ENCODE measurements at places on chromosomes 12 and 14.
A peak's percentile ranks its signal among the peaks of the same experiment; 100 is the strongest.

DNA sequence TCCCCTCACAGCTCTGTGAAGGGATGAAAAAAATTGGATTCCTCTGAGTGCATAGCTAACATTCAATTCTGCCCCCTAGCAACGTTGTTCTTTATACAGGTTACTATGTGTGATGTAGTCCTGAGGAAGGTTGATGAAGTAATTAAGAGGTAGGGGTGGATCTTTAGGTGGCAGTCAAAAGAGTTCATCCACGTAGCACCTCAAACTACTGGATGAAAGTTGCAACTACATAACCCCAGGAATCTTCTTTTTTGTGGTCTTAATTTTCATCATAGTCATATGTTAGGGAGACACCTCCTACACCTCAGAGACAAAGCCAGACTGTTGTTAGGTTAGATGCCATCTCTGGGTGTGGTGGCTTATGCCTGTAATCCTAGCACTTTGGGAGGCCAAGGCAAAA is 10.2 kb upstream of the NFE2 start:
- H3K36me3 ChIP-seq: no peaks in the 10 kb centered on the region
- no peaks in the 10 kb centered on the region for H3K4me1 ChIP-seq
- H3K4me3 ChIP-seq: no peak overlapping the region
- DNase-seq: no peak
- no peaks in the 10 kb centered on the region for H3K27me3 ChIP-seq

- DNase-seq: peak; percentile 30
- no peaks in the 10 kb centered on the region for H3K27me3 ChIP-seq
- peak overlapping the region; percentile 91 for H3K27ac ChIP-seq
- H3K4me3 ChIP-seq: no peak overlapping the region
Measured at GRCh38 chr12:88952562-88952942, 372.3 kb upstream of the KITLG start.

DNA sequence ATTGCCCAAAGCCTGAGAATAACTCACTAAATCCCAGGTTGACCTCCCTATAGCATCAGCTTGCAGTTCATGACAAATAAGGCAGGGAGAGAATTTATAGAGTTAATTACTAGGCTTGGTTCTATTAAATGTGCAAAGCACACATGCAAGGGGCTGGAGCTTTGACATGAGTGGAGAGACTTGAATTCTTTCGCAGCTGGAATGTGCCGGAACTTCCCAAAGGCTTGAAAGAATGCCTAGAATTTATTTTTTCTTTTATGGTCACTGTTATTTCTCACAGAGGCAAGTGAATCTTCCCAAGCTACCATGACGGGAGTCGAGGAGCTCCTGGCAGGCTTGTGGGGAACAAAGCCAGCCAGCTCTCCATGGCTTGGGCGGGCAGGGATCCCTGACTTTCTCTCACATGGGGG is 95.5 kb upstream of the USP44 start:
- H3K4me1 ChIP-seq: peaks cover 11% of the 10 kb centered on the region
- peak overlapping the region; percentile 91 for H3K27ac ChIP-seq
- DNase-seq: no peak
- H3K4me3 ChIP-seq: no peak overlapping the region
- no peaks in the 10 kb centered on the region for H3K36me3 ChIP-seq

DNA sequence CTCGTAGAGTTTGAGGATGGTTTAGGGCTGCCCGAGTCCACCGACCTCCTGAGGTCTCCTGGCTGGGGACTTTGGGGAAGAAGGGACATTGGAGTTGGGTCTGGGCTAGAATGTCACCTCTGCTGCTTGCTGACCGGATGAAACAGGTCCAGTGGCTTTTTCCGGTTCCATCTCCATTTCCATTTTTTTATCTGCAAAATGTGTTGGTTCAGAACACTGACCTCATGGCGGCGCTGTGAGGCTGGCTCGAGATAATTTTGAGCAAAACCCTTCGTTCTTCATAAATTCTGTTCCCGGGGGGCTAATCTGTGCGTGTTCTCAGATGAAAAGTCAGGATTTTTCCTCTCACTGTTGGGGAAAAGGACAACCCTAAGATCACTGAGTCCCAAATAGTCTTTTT is 11.7 kb upstream of the MYL2 start:
- H3K27me3 ChIP-seq: peaks cover 65% of the 10 kb centered on the region
- H3K4me3 ChIP-seq: no peak overlapping the region
- no peaks in the 10 kb centered on the region for H3K36me3 ChIP-seq

- H3K4me3 ChIP-seq: no peak overlapping the region
- H3K4me1 ChIP-seq: no peaks in the 10 kb centered on the region
- no peaks in the 10 kb centered on the region for H3K36me3 ChIP-seq
- H3K27me3 ChIP-seq: no peaks in the 10 kb centered on the region
Measured at GRCh38 chr12:115660211-115660805, 617.2 kb downstream of the MED13L start.

DNA sequence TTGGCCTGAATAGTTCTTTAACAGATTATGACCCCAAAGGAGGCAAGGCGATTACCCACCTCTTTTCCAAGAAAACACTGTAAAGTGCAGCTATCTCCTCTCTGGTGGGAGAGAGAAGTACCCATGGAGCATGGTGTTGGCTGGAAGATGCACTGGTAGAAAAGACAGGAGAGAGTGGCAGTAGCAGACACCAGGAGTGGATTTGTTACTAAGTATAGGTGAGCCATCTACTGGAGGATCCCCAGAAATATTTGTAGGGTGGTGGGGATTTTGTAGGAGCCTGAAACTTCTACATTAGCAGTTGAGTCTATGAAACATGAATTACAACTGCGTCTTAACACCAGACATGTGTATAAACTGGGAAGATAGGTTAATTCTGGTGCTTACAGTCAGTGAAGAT is 148.0 kb downstream of the SLC38A4 start:
- H3K4me3 ChIP-seq: no peak overlapping the region
- peak; percentile 51 for DNase-seq
- H3K4me1 ChIP-seq: peaks cover 3% of the 10 kb centered on the region

- no peaks in the 10 kb centered on the region for H3K36me3 ChIP-seq
- H3K4me3 ChIP-seq: no peak overlapping the region
- H3K4me1 ChIP-seq: peaks cover 1% of the 10 kb centered on the region
- H3K27ac ChIP-seq: no peak overlapping the region
- DNase-seq: no peak
Measured at GRCh38 chr12:94817695-94818075, 167.3 kb upstream of the TMCC3 start.

DNA sequence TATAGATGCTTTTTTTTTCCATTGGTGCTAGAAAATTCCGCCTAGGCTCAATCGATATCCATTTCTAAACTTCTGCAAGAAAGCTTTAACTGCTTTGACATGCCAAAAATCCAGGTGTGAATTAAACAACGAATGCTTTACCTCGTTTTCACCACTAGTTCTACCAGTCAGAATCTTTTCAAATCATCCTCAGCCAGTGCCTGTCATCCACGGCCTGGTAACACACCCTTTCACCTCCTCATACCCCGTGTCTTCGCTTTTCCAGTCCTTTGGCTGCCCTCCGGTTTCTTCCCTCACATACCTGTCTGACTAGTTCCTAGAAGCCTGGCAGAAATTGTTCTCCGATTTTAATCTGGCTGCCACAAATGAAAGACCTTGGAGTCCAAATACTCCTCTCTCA is 1.4 kb upstream of the PHC1 start:
- no peaks in the 10 kb centered on the region for H3K27me3 ChIP-seq
- H3K27ac ChIP-seq: no peak overlapping the region
- peaks cover 3% of the 10 kb centered on the region for H3K4me1 ChIP-seq
- H3K36me3 ChIP-seq: no peaks in the 10 kb centered on the region

- no peak overlapping the region for H3K27ac ChIP-seq
- H3K4me1 ChIP-seq: no peaks in the 10 kb centered on the region
- no peak for DNase-seq
Measured at GRCh38 chr12:48219631-48220030, 16.5 kb upstream of the OR10AD1 start.

DNA sequence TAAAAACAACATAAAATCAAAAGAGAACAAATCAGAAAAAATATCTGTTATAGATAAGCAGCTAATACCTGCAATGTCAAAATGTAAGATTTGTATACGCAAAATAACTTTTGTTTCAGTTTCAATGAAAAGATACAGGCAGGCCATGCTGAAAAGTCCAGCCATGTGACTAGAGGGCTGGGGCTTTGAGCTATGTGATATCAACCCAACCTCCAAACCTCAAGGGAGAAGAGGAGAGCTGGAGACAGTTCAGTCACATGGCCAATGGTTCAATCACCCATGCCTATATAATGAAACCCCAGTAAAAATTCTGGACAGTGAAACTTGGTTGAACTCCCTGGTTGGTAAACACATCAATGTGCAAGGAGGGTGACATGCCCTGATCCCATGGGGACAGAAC is 5.3 kb downstream of the COX16 start:
- no peak overlapping the region for H3K4me3 ChIP-seq
- H3K27ac ChIP-seq: no peak overlapping the region
- no peak for DNase-seq
- peaks cover 3% of the 10 kb centered on the region for H3K36me3 ChIP-seq
- no peaks in the 10 kb centered on the region for H3K27me3 ChIP-seq

- peak overlapping the region; percentile 98 for H3K27ac ChIP-seq
- H3K27me3 ChIP-seq: no peaks in the 10 kb centered on the region
- peaks cover 38% of the 10 kb centered on the region for H3K36me3 ChIP-seq
- no peak for DNase-seq
- no peak overlapping the region for H3K4me3 ChIP-seq
- H3K4me1 ChIP-seq: peaks cover 25% of the 10 kb centered on the region
Measured at GRCh38 chr14:21093018-21093417, 5.4 kb downstream of the ZNF219 start.

DNA sequence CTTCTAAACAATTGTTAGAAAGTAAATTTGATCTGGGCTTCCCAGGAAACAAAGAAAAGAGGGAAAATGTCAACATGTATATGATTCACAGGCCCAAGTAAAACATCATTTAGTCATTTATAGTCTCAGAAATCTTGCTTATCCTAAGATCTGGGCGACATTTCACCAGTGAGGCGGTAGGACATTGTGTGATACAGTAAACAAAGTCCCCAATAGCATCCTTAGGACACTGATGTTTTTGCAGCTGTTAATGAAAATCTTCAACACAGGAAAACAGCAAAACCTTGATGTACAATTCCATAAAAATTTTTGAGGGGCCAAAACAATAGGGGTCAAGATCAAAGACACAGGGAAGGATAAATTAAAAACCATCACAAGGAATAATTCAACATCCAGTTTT is 20.2 kb downstream of the LMO3 start:
- no peak overlapping the region for H3K4me3 ChIP-seq
- H3K36me3 ChIP-seq: no peaks in the 10 kb centered on the region
- H3K27ac ChIP-seq: no peak overlapping the region
- DNase-seq: no peak
- H3K4me1 ChIP-seq: no peaks in the 10 kb centered on the region

GRCh38 chr12:89215196-89215595 is 137.1 kb downstream of the DUSP6 start:
- no peaks in the 10 kb centered on the region for H3K36me3 ChIP-seq
- no peak for DNase-seq
- no peaks in the 10 kb centered on the region for H3K27me3 ChIP-seq
- H3K4me1 ChIP-seq: no peaks in the 10 kb centered on the region

DNA sequence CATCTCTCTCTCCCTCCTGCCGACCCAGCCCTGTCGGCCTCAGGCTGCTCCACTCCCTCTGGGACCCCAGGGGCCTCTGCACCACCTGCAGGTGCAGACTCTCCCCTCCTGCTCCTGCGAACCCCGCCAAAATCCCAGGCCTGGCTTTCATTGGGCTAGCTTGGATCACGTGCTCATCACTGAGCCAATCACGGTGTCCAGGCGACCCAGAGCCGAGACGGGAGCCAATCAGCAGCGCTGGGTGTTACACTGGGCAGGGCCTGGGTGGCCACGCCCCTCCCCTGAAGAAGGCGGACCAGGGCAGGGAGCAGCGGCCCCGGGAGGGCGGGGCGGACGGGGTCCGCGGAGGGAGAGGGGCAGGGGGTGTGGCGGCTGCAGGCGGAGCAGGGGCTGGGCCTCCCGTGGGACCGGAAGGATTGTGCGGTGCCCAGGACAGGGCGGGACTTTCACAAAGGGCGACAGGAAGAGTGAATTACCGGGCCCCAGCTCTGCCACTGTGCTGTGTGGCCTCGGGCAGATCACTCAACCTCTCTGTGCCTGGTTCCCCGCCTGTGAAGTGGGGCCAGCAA is 66.6 kb upstream of the FBRSL1 start:
- H3K4me1 ChIP-seq: no peaks in the 10 kb centered on the region
- no peak overlapping the region for H3K27ac ChIP-seq
- no peaks in the 10 kb centered on the region for H3K36me3 ChIP-seq
- no peak for DNase-seq

GRCh38 chr14:84814391-84814790 is 715.6 kb upstream of the FLRT2 start:
- H3K27me3 ChIP-seq: no peaks in the 10 kb centered on the region
- no peak overlapping the region for H3K27ac ChIP-seq
- H3K36me3 ChIP-seq: no peaks in the 10 kb centered on the region
- no peak overlapping the region for H3K4me3 ChIP-seq

DNA sequence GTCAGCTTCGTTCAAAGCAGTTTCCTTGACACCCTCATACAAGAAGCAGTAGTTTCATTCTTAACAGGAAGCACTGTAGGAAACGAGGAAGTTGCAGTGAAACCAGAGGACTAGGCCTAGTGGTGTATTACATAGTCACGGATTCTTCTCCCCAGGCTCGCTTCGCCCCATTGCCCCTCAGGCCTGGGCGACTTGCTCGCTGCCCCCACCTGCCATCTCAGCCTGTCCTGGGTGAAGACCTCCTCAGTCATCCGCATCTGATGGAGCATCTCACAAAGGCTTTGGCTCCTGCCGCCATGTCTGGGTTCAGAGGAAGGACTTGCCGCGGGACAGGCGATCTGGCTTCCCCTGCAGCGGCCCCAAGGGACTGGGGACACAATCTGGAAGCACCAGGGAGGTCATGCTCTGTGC is 93.5 kb downstream of the LMNTD1 start:
- H3K27me3 ChIP-seq: no peaks in the 10 kb centered on the region
- no peaks in the 10 kb centered on the region for H3K36me3 ChIP-seq
- H3K4me1 ChIP-seq: no peaks in the 10 kb centered on the region
- DNase-seq: no peak
- H3K27ac ChIP-seq: no peak overlapping the region
- H3K4me3 ChIP-seq: no peak overlapping the region

GRCh38 chr12:1814266-1814665 is 6.1 kb upstream of the LRTM2 start:
- H3K4me3 ChIP-seq: no peak overlapping the region
- no peaks in the 10 kb centered on the region for H3K36me3 ChIP-seq
- DNase-seq: no peak
- no peak overlapping the region for H3K27ac ChIP-seq

- no peak overlapping the region for H3K27ac ChIP-seq
- no peaks in the 10 kb centered on the region for H3K36me3 ChIP-seq
- peaks cover 2% of the 10 kb centered on the region for H3K4me1 ChIP-seq
- H3K4me3 ChIP-seq: no peak overlapping the region
- H3K27me3 ChIP-seq: no peaks in the 10 kb centered on the region
Measured at GRCh38 chr12:90729736-90730135, 225.2 kb downstream of the CCER1 start.

DNA sequence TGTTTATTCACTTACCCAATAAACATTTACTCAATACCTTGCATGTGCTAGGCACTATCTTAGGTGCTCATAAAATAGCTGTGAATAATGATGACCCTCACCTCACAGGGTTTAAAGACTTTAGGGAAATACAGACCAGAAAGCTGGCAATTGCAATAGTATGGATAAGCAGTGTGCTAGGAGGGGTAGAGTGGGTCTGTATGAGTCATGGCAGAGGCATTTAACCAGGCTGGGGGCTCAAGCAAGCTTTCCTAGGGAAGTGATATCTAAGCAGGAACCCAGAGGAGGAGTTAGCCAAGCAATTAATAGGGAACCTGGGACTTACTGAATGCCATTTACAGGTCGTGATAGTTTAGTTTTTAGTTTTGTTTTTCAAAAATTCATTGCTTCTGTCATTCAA is 123.9 kb upstream of the CCDC198 start:
- no peak overlapping the region for H3K4me3 ChIP-seq
- no peaks in the 10 kb centered on the region for H3K4me1 ChIP-seq
- no peaks in the 10 kb centered on the region for H3K36me3 ChIP-seq
- DNase-seq: no peak
